ENCODE measurements at places on chromosomes 6 and 20.

- no peak for DNase-seq
Measured at GRCh38 chr6:93749191-93749590, 329.8 kb upstream of the EPHA7 start.

DNA sequence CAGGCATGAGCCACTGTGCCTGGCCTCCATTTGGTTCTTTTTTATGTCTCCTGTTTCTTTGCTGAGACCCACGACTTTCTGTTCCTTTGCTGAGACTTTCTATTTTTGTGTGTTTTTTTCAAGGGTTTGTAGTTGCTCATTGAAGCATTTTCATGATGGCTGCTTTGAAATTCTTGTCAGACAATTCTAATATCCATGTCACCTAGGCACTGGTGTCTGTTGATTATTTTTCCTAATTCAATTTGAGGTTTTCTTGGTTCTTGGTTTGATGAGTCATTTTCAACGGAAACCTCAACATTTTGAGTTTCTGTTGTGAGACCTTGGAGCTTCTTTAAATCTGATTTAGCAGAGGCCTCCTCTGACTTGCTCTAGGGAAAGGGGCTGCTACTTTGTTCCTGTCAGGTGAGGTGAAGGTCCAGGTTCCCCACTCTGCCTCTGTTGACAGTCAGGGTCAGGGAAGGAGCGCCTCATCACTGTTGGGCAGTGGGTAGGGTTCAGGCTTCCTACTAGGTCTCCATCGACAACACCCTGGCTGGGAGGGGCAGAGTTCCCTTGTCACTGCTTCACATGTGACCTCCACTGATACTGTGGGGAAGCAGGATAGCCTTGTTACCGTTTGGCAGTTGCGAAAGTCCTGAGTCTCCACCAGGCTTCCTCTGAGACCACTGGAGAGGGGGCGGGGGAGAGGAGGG, 67.2 kb upstream of the RNF24 start:
- peak; percentile 35 for DNase-seq

GRCh38 chr6:10465629-10466499, 51.0 kb upstream of the TFAP2A start:
- DNase-seq: no peak

GRCh38 chr6:129732542-129732941, 22.6 kb upstream of the ARHGAP18 start:
- no peak for DNase-seq

- DNase-seq: no peak
Measured at GRCh38 chr6:69422475-69422874, 374.3 kb downstream of the LMBRD1 start.

DNA sequence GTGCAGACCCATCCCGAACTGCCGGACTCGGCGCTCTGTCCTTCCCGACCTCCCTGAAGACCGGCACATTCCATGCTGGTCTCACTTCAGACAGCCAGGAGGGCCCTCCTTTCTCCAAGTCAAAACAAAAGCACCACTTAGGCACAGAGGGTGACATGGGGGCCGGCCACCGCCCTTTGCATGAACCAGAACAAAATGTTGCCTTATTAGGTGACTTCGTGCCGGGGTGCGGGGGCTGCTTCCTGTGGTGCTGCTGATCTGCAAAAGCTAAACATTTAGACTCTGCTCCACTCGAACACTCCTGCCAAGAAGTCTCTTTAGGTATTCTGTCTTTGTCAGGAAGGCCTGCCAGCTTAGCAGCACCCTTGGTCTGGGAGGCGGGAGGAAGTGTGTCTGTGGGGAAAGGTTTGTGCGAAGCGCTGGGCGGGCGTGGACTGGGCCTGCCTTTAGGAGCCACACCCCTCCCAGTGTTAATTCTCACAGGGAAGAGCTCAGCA, 133.8 kb downstream of the SMOC2 start:
- no peak for DNase-seq

DNA sequence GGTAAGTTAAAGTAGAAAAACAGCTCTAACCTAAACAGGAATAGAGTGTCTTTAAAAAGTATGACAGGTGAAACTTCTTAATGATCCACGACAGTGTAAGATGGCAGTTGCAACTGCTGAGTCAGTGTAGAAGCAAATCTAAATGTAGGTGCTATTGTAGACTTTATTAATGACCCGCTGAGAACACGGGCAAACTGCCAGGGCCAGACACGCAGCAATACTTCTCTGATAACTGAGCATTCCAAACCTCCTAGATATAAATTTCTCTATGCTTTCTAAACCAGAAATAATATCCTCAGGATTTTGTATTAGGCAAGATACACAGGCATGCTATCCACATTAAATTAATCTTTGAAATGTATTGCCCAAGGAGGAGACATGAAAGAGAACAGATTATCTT, 1076.4 kb downstream of the HACE1 start:
- DNase-seq: no peak

- DNase-seq: no peak
Measured at GRCh38 chr6:47149554-47149953, 107.4 kb upstream of the ADGRF1 start.

GRCh38 chr6:39758905-39759605, 33.1 kb upstream of the DAAM2 start:
- no peak for DNase-seq

- no peak for DNase-seq
Measured at GRCh38 chr20:17538517-17539170, 7.5 kb upstream of the BFSP1 start.

GRCh38 chr6:3862038-3862437, 12.9 kb downstream of the FAM50B start:
- no peak for DNase-seq

GRCh38 chr6:149202952-149203351, 114.6 kb upstream of the TAB2 start:
- no peak for DNase-seq

DNA sequence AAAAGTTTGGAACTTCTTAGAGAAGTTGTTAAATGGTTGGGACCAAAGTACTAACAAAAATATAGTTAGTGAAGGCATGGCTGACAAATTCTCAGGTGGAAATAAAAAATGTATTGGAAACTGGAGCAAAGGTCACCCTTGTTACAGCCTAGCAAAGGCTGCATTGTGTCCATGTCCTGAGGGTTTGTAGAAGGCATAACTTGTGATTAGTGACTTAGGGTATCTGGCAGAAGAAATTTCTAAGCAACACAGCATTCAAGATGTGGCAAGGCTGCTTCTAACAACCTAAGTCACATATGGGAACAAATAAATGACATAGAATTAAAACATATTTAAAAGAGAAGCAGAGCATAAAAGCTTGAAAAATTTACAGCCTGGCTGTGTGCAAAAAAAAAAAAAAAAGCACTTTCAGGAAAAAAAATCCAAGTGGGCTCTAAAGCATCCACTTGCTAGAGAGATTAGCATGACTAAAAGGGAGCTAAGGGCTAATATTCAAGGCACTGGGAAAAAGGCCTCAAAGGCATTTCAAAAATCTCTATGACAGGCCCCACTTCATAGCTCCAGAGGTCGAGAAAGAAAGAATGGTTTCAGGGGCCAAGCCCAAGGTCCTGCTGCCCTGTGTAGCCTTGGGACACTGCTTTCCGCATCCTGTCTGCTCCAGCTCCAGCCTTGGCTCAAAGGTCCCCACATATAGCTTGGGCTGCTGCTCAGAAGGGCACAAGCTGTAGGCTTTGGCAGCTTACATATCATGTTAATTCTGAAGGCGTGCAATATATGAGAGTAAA, 453.2 kb upstream of the PTCHD4 start:
- DNase-seq: no peak

GRCh38 chr6:105804000-105804399, 282.1 kb upstream of the PRDM1 start:
- no peak for DNase-seq

DNA sequence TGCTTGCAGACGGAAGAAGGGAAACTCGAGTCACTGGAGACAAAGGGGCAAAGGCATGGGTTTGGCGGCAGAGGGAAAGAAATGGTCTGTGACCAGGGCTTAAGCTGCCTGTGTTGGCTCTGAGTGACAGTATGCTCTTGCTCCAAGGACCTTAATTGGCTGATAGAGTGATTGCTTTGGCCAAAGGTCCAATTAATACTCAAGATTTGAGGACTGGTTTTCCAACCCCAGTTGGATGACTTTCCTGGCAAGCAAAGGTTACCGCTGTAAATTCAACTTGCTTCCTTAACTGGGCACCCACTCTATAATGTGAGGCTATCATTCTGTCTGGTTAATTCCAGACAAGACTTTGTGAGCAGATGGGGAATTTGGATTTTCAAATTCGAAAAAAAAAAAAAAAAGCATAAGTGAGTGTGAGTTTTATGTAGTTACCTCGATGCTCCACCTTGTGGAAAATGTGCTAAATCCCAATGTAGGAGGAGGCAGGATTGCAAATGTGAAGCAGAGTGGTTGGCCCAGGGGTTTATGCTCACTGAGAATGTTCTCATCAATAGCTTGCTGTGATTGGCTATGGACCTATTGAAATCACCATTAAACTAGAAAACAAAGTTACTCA, 150.7 kb upstream of the GMDS start:
- no peak for DNase-seq

- DNase-seq: no peak
Measured at GRCh38 chr6:155693573-155694418, 238.2 kb upstream of the NOX3 start.

- DNase-seq: no peak
Measured at GRCh38 chr6:43990627-43991619, 136.3 kb downstream of the MRPL14 start.

DNA sequence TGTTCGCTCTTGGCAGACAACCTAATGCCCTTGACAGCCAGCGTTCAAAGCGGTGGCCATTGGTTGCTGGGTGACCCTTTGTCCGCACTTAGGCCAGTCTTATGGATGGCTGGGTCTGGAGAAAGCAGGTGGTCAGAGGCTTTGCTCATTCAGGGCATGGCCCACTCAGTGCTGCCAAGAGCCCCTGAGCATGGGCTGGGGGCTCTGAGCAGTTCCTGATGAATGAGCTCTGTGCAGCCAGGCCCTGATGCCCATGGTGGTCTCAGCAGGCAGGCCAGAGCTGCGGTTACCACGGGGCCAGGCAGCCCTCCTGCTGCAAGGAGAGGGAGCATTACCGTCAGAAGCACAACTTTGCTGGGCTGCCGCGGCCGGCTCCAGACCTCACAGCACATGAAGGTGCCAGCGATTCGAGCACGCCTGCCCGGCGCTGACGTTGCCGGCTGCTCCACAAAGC, 36.3 kb downstream of the CDH4 start:
- DNase-seq: no peak

DNA sequence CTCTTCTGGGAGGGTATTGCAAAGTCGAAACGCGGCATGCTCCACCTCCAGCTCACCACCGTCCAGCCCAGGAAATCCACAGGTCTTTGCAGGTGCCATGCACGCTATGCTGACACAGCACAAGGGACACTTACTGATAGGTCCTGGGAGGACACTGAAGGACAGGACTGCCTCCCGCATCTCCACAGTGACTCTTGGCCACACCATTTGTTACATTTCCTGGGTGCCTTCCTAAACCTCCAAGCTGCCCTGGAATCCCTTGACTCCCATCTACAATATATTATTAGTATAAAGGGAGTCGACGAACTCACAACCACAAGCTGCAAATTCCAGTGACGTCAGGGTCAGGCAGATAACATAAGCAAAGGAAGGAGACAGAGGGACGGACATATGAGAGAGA, 106.9 kb downstream of the JPH2 start:
- no peak for DNase-seq

Data from stimulated activated naive CD4-positive, alpha-beta T cell treated with Interleukin-2 at 50 U/mL for 16 hours (primary cell).